Stimulated activated CD8-positive, alpha-beta memory T cell treated with anti-CD3 and anti-CD28 coated beads, Interleukin-4, amount 100 ng/mL, for 4 hours (primary cell): ENCODE measurements at places on chromosomes 7 and 10.

DNA sequence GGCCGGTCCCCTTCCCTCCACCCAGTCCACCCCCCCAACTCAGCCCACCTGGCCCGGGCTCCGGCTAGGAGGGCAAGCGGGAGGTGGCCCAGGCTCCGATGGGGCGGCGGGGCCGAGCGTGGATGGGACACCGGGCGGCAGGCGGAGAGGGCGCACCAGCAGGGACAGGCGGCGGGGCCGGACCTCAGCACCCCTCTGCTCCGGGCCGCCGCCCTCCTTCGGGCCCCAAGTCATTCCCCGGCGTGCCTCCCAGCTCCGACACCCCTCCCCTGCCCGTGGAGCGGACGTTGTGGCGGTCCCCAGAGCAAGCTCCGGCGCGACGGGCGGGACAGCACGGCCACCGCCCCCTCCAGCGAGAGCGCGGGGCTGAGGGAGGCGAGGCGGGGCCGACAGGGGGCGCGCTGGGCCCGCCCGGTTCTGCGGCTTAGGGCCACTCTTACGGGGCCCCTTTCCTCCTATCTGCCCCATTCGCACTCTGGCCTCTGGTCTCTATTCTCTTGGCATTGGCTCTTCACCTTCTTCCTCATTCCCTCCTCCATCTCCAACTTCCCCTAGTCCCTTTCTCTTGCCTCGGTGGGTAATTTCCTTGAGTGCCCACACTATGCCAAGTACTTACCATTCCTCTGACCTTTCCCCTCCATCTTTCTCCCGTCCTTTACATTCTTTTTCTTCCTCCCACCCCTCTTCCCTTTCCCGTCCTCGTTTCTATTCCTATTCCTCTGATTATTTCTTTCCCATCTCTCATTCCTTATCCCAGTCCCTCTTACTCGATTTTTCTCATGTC is 701 bp upstream of the GBX1 start:
- peak; percentile 26 for DNase-seq

DNA sequence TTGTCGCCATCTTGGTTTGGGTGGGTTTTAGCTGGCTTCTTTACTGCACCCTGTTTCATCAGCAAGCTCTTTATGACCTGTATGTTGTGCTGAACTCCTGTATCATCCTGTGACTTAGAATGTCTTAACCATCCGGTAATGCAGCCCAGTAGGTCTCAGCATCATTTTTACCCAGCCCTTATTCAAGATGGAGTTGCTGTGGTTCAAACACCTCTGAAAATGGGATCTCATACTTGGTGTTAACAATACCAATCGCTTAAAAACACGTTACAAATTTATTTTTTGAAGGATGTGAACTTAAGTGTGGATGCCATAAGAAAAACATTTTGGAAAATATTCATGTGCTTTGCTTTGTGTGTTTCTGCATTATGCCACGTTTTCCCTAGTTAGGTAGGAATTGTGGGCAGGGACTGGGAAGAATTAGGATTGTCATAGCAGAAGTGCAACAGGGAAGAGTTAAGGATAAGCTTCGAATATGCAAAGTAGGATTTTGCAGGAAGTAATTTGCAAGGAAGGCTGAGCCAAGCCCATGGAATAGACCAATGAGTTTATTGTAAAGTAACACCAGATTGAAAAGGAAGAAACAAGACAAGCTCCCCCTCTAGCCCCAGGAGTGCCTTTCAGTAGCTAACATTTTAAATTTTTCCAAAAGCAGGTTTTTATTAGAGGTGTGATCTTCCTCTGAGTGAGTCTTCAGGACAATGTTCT is 56.4 kb downstream of the PRR15 start:
- DNase-seq, result no peak

GRCh38 chr7:66250711-66251110 is 45.6 kb downstream of the TPST1 start:
- DNase-seq, result no peak

- DNase-seq, result no peak
Observed at GRCh38 chr10:84860855-84861254, 532.5 kb downstream of the CCSER2 start.

DNA sequence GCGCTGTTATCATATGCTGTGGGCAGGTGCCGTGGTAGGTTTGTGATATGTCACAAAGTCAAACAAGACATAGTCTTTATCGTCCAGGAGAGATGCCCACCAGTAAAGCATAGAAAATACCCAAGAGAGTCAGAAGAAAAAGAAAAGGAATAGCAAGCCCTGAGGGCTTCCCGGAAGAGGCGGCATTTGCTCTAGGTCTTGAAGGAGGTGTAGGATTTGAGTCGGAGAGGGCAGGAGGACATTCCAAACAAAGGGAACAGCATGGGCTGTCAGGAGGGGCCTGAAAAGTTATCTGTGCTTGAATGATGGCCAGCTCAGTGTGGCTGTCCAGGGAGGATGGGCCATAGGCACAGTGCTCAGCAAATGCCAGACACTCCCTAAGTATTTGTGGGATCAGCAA is 42.2 kb downstream of the COL13A1 start:
- no peak for DNase-seq

DNA sequence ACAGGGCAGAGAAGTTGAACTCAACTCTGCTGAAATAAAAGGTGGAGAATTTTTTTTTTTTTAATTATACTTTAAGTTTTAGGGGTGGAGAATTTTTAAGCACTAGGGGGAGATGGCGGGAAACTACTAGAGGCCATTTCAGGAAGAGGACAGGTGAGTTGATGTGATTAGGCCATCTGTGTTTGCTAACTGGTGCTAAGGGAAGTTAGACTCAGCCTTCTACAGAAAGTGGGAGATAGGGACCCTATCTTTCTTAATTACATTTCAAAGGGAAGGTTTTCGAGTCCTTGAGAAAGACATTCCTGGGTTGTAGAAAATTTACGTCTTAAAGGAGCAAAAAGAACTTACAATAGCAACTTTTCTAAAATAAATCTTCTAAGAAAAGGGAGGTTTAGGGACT is 124.8 kb downstream of the LHFPL3 start:
- no peak for DNase-seq

DNA sequence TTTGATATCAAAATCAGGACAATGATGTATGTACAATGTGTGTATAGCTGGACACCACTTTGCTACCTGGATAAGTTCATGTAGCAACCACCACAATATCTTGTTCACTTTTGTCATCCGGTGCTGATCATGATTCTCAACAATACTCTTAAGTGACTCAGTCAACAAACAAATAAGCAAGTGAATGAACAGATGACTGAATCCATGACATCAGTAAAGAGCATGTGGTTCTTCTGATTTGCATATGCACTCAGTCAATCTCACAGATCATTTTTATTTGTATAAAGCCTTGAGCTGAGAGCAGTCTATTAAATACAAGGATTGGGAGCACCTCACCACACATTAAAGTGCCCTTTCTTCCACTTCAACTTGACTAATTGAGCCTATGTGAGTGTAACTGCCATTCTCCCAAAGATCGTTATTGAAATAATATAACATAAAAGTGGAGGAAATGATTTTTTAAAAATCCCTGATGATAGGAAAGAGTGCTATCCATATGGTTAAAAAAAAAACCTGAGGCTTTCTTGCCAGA is 69.5 kb downstream of the NPSR1 start:
- DNase-seq, result no peak

DNA sequence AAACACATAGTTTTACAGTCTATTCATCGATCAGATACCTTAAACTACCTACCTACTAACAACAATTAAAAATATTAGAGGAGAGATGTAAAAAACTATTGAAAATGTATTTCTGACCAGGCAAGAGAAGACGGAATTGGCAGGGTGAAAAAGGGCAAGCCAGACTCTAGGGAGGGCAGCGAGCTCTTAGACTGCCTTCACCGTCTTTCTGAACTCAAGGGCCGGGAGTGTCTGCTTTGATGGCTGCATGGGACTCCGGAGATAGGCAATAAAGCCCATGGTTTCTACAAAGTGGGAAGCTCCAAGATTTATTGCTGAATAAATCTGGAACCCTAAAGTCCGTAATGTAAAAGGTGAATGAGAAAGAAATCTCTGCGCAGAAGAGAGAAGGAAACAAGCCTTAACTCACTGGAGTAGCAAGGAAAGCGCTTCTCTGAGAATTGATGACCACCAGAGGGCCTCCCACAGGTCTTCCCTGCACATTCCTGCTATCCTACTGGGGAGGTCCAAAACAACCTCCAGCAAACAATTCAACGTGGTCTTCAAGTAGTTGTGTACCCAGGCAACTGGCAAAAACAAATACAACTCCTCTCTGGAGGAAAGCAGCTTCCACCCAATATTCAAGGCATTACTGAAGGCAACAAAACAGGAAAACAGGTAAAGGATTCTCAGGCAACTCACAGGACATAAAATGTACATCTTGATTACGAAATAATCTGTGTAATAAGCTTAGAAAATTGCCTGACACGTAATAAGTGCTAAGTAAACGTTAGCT is 181.3 kb downstream of the SDK1 start:
- no peak for DNase-seq

DNA sequence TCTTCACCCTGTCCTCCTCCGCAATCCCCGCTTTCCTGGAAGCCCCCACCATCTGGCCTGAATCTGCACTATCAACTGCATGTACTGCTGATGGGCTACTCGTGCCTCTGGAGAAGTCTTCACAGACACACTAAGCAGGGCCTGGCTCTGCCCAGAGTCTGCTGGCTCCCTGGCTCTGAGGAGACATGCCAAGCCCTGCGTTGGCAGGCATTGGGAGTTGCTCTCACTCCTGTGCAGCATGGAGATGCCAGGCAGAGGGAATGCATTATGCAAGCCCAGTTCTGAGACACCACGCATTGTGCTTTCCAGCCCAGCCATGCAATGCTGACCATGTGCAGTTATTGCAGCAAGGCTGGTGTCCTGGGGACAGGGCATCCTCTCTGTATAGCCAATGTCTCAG is 314.6 kb downstream of the CXCL12 start:
- no peak for DNase-seq

- DNase-seq, result peak; percentile 29
Observed at GRCh38 chr10:72075376-72076115, 12.8 kb downstream of the SPOCK2 start.

DNA sequence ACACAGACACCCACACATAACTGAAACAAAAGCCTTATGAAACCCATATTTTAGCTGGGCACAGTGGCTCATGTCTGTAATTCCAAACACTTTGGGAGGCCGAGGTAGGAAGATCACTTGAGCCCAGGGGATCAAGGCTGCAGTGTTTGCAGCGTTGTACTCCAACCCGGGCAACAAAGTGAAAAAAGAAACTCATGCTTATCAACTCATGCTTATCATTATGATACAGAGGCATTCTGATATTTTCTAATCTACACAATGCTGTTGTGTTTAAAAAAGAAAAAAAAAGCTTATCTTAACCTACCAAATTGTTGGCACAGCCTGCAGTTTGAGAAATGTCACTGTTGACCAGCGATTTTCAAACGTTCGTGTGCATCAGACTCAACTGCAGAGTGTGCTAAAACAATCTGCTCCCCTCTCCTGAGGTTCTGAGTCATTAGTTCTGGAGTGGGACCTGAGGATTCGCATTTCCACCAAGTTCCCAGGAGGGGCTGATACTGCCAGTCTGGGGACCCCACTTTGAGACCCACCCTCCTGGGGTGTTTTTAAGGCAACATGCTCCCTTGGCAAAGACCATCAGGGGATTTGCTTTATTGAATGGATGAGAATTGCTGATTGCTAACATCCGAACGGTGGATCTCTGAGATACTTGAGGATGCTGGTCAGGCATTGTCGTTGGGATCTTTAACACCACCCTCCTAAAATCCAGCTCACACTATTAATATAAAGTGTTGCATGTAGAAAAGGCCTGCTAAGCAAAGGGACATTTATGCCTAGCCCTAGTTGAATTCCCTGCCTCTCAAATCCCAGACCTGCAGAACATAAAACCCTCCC is 16.2 kb downstream of the CHST3 start:
- DNase-seq, result no peak

- DNase-seq, result no peak
Observed at GRCh38 chr7:42932811-42933591, 825 bp downstream of the MRPL32 start.

- no peak for DNase-seq
Observed at GRCh38 chr10:62583876-62584615, 209.9 kb downstream of the ZNF365 start.
